ENCODE measurements at places on chromosomes 6 and 20.

- no peak for DNase-seq
Measured at GRCh38 chr6:133683606-133684005, 205.3 kb upstream of the TCF21 start.

DNA sequence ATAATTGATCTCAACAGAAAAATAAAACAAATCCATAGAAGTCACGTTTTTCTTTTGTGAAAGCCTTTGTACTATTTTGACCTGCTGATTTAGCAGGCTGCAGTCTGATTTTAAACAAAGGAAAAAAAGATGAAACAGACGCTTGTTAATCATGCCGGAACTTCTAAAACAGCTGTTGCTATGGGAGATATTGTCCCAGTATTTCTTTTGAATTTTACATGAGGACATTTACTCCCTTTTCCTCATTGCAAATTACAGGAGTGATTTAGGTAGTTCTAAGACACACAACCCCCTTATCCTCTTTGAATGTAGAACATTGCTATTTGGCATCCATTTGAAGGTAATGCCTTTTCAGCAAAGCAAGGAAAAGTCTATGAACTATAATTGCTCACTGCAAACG, 416.1 kb downstream of the BCKDHB start:
- no peak for DNase-seq

GRCh38 chr6:43205849-43206248, 23.4 kb downstream of the DNPH1 start:
- no peak for DNase-seq

DNA sequence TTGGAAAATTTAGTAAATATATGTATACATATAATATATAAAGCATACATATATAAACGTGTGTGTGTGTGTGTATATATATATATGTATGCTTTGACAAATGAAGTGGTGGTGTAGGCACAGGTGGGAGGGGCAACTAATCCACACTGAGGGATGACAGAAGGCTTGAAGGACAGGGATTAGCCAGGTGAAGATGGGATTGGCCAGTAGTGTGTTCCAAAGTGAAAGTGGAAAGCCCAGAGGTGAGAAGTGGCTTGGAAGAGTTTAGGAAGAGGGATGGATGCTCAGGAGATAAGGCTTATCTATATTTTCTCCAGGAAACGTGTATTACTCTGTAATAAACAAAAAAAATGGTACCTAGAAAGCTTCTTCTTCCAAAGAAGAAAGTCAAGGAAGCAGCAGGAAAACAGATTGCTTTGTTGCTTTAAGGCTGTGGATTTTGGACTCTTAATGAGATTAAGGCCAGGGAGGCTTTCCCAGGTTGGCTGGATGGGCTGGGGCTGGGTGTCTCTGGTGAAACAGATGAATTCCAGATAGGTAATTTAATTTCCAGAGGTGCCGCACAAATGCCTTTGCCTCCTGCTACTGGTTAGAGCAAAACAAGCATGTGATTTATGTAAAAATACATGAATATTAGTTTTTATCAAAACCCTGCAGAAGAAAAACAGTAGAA, 63.9 kb downstream of the JARID2 start:
- no peak for DNase-seq

GRCh38 chr20:57323034-57323433, 6.6 kb upstream of the SPO11 start:
- no peak for DNase-seq

- no peak for DNase-seq
Measured at GRCh38 chr6:155377061-155377460, 62.8 kb upstream of the TFB1M start.

GRCh38 chr6:144690666-144691065, 405.5 kb downstream of the UTRN start:
- no peak for DNase-seq

- DNase-seq: no peak
Measured at GRCh38 chr6:75986935-75987334, 85.5 kb downstream of the IMPG1 start.

DNA sequence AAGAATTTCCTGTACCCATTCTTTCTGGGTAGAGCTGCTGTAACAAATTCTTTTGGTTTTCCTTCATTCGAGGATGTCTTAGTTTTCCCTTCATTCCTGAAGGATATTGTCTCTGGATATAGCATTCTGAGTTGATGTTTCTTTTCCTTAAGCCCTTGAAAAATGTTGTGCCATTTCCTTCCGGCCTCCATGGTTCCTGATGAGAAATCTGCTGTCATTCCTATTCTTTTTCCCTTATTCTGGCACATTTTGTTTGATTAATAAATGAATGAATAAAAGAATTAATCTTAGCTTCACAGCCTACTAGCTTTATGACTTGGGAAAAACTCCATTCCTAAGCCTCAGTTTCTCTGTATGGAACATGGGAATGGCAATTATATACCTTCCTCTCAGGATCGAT, 173.1 kb downstream of the EYA2 start:
- DNase-seq: no peak

DNA sequence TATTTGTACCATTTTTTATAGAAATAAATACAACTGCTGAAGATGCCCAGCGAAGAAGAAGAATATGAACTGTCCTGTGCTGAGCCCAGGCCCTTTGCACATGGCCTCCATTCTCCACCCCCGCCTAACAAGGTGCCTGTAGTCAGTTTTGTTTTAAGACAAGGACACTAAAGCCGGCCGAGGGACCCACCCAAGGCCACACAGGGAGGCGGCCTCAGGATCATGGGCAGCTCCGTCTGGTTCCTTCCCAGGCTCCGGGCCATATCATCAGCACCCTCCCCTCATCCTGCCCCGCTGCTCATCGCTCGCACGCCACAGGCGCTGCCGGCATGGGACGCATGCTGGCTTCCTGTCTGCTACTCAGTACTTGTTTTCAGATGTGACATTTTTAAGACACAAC, 21.3 kb downstream of the PSMG4 start:
- no peak for DNase-seq

GRCh38 chr6:37680668-37681067, 17.0 kb downstream of the MDGA1 start:
- no peak for DNase-seq

DNA sequence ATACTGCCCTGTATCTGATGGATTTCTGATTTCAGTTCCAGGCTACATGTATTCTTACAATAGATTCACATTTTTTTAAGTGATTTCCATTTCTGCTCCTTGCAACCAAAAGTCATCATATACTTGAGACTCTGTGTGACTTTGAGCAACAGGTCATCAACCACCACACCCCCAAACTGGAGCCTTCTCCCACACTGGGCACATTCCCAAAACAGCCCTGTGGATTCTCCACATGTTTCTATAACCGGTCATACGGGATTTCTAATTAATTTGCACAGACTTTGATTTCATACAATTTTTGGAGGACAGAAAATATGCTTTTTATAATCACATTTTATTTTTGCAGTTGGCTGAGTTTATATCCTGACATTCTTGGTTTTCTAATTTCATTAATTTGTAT, 317.2 kb upstream of the ID4 start:
- DNase-seq: no peak

- DNase-seq: no peak
Measured at GRCh38 chr6:57159127-57159526, 13.0 kb upstream of the BAG2 start.

DNA sequence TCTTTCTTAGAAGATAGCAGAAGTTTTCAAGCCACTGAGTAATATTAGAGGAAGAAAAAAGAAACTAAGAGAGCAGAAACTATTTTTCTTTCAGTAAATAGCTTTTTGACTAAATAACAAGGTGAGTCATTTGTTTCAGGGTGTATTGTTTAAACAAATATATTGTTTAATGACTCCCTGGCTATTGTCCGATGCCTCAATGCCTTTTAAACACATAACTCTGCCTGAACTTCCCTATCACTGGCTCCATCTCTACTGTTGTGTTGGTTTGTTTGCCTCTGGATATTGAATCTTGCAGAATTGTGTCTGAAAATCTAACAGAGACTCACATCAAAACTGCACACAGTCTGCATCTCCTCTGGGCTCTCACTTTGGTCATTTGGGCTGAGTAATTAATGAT, 19.6 kb upstream of the CLIC5 start:
- DNase-seq: no peak

DNA sequence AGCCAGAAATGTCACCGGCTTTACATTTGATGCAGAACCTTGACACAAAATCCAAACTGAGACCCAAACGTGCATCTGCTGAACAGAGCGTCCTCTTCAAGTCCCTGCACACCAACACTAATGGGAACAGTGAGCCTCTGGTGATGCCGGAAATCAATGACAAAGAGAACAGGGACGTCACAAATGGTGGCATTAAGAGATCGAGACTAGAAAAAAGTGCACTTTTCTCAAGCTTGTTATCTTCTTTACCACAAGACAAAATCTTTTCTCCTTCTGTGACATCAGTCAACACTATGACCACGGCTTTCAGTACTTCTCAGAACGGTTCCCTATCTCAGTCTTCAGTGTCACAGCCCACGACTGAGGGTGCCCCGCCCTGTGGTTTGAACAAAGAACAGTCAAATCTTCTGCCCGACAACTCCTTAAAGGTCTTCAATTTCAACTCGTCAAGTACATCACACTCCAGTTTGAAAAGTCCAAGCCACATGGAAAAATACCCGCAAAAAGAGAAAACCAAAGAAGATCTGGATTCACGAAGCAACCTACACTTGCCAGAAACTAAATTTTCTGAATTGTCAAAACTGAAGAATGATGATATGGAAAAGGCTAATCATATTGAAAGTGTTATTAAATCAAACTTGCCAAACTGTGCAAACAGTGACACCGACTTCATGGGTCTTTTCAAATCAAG, 108.4 kb downstream of the RTN4IP1 start:
- DNase-seq: peak; percentile 54

DNA sequence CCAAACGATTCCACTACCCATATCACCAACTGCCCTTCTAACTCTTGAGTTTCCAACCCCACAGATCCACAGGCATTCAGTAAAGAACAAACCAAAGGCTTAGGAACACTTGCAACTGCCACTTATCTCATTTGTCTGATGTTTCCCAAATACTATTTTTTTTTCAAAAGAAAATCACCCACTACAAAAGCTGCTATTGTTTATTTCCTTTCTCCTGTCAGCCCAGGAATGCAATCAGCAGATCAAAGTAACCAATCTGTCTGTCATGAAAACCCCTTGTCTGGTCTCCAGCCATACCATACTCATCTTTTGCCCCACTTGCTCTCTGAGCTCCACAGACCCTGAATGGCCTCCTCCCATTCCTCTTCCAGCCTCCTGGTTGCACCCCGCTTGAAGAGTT, 8.8 kb upstream of the CST8 start:
- DNase-seq: no peak

GRCh38 chr6:105892577-105893262, 193.4 kb upstream of the PRDM1 start:
- DNase-seq: no peak

DNA sequence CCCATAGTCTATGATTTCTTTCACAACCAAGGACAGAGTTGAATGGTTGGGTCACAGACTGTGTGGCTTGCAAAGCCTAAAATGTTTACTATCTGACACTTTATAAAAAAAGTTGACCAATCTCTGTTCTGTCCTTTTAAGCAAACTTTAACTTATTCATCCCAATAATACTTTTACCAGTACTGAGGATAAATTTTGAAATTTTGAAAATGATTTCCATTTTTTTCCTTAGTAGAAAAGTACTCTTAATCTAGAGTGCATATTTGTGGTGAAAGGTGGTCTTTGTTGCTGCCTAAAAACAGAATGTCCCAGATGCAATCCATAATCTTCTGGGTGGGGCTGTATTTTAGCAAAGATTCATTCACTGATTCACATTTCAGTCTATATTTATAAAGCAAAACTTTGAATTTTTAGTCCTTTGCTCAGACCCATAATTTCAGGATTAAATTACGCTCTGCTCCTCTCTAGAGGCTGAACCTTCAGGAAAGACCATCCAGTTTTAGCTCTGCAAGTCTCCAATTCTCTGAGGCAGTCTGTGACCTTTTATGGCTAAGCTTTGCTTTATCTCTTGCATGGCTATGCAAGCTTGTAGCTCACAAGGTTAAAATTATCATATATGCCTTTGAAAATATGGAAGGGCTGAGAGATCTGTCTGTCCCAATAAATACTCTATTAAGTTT, 573.5 kb downstream of the COL12A1 start:
- DNase-seq: no peak

- no peak for DNase-seq
Measured at GRCh38 chr6:84414531-84414930, 187.1 kb upstream of the CEP162 start.

- no peak for DNase-seq
Measured at GRCh38 chr6:135072753-135073152, 18.1 kb upstream of the HBS1L start.

GRCh38 chr6:123309130-123309529, 313.1 kb downstream of the CLVS2 start:
- no peak for DNase-seq

GRCh38 chr20:60073504-60073903, 115.3 kb downstream of the CDH26 start:
- no peak for DNase-seq

- DNase-seq: no peak
Measured at GRCh38 chr6:11251553-11252360, 19.3 kb upstream of the NEDD9 start.

DNA sequence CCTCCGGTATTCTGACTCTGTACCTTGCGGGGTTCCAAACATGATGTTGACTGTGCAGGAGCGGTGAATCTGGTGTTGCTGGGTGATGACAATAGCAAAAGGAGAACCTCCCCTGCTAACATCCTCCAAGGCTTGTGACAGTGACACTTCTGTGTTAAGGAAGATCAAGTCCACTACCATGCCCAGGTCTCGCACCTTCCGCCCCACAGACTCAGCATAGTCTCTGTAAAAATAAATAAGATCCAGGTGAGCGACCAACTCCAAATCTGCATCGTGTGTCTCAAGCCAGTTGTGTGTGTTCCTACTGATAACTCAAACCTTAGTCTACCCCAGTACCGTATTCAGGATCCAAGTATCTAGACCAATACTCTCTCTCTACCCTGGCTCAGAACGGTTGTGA, 24.8 kb downstream of the NCOA5 start:
- no peak for DNase-seq

- no peak for DNase-seq
Measured at GRCh38 chr20:54668271-54669039, 193.1 kb downstream of the DOK5 start.

- no peak for DNase-seq
Measured at GRCh38 chr6:157695301-157696040, 127.6 kb upstream of the SNX9 start.

- no peak for DNase-seq
Measured at GRCh38 chr20:21665687-21666446, 39.6 kb upstream of the PAX1 start.
